ENCODE measurements at places on chromosomes 3 and 15.

GRCh38 chr15:99224372-99225214 is 24.8 kb downstream of the TTC23 start:
- DNase-seq: no peak

GRCh38 chr3:123188058-123188457 is 13.7 kb upstream of the SEC22A start:
- DNase-seq: no peak

DNA sequence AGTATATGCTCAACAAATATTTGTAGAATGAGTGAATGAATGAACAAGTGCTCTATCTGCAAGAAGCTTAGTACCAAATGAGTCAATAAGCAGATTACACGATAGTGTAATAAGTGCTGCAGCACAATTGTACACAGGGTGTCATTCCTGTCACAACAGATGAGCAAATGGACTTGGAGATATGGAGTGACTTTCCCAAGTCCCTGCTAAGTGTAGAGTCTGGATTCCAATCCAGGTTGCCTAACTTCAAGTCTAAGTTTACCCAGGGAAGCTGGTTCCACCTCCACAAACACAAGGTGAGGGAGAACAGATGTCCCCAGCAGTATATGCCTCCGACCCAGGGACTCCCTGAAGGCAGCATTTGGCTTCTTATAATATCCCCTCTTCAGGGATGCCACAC is 77.7 kb upstream of the RAD18 start:
- DNase-seq: no peak

DNA sequence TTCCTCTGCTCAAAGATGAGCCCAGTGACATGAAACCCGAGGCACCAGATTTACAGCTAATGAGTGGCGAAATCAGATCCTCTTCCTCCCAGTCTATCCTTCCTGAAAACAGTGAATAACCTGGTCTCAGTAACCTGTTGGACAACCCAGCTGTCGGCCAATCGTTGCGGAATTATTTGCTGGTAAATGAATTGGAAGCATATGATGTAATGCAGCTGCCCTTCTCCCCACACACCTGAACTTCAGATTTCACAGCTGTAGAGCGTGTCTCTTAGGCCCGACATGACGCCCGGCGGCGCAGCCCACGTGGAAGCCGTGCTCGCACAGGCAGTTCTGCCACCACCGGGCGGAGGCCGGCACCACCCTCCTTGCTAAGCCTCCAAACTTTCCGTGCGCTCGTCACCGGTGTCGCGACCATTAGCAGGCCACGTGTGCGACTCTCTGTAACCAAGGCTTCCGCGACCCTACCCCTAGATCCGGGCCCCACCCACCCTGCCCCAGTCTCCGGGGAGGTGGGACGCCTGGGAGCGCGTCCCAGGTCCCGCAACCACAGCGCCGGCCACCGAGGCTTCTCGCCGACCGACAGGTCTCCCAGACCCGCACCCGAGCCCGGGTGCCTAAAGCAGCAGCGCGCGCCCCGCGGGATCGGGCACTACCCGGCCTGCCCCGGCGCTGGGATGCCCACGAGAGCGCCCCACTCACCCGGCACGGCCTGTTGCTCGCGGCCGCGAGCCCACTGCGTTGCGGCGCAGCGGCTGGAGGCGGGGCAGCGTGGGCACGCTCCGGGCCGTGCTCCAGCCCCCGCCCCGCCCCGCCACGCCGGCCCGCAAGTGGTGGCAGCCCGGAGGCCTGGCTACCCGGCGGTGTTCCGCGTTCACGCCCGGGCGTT is at the start of gene RIOX2:
Gene RIOX2, minus strand, starts transcription at position 753 of the 889 bp plus-strand sequence. CDS start 4,838 bp downstream, outside the sequence.
- DNase-seq: peak; percentile 40

DNA sequence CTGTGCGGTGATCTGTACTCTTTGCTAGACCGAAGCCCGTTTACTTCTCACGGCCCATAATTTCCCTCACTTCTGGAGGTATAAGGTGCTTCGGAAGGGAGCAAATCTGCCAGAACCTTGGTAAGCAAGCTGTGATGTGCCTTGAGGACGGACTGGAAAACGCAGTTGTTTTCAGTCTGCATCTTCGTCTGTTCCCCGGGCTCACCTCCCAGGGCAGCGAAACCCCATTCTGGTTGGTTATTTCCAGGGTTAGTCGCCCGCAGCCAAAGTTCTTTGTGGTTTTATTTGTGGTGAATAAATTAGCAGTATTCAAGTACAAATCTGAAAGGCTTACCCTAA is 401 bp downstream of the RAMAC start:
- DNase-seq: no peak

- no peak for DNase-seq
These were observed 103.7 kb downstream of the EFL1 start for GRCh38 chr15:82158811-82159210.

DNA sequence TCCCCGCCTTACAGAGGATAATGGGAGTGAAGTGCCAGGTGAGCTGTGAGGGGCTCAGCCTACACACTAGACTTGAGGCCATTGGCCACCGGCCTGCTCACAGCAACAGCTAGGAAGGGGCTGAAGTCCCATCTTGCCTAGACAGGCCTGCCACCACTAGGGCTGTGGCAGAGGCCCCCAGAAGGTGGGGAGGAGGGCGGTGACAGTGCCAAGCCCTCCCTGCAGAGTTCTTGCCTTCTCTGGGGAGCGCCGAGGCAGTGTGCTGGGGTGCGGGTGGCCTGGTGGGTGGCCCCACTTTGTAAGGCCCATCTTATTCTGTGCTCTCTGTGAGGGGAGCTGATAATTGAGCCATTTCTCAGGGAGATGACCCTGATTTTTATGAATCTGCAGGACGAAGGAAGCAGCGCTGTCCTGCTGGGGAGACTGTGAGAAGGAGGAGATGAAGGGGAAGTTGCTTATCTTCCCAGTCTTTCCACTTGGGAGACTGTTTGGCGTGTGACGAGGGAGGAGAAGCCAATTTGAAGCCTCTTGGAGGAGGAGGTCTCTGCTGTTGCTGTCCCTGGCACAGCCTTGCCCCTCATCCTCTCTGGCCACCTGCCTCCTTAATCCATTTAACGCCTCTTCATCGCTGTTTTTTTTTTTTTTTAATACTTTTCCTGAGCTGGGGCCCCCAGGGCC is 104.3 kb downstream of the LINGO1 start:
- no peak for DNase-seq

GRCh38 chr15:90423801-90424319 is 35.8 kb downstream of the IQGAP1 start:
- DNase-seq: no peak

- no peak for DNase-seq
These were observed 146.6 kb upstream of the P2RY1 start for GRCh38 chr3:152688313-152688712.

GRCh38 chr15:55407498-55408011 is 604 bp downstream of the CCPG1 start:
- DNase-seq: no peak

- DNase-seq: no peak
These were observed 103.9 kb downstream of the TMEM266 start for GRCh38 chr15:76163457-76164295.

- DNase-seq: no peak
These were observed 51.7 kb upstream of the HES1 start for GRCh38 chr3:194084284-194084683.

- DNase-seq: no peak
These were observed 211.2 kb downstream of the CNTN3 start for GRCh38 chr3:74403307-74403706.

DNA sequence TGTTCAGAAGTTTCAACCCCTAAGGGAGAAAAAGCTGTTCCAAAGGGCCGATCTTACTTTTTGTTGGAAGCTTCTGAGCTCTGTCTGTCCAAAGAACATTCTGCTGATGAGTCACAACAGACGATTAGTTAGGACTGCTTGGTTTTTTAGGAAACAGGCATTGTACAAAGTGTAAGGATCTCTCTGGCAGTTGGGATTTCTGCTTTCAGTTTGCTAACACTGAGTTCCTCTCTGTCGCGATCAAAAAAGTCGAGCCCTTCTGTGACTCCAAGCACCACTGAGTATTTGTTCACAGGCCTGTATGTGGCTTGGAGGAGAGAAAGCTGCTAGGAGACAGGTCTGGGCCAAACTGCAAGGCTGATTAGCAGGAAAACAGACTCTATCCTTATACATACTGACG is 91.8 kb upstream of the PFN2 start:
- no peak for DNase-seq

- no peak for DNase-seq
These were observed 41.9 kb downstream of the NOX5 start for GRCh38 chr15:69056365-69056764.

- DNase-seq: no peak
These were observed 765.8 kb upstream of the ROBO1 start for GRCh38 chr3:80533553-80533952.

- no peak for DNase-seq
These were observed 16.6 kb upstream of the AEN start for GRCh38 chr15:88604381-88605188.

- DNase-seq: no peak
These were observed 1268.1 kb downstream of the OTOL1 start for GRCh38 chr3:162764808-162765071.

GRCh38 chr3:111871809-111872623 is 13.0 kb downstream of the PHLDB2 start:
- DNase-seq: no peak

DNA sequence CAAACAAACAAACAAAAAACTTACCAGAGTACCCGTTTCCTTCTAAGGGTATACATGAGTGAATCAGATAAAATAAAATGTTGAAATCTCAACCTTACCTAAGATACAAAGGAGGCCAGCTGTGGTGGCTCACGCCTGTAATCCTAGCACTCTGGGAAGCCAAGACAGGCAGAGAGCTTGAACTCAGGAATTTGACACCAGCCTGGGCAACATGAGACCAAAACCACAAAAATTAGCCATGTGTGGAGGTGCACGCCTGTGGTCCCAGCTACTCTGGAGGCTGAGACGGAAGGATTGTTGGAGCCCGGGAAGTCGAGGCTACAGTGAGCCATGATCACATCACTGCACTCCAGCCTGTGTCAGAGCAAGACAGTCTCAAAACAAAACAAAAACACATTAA is 11.0 kb upstream of the FAM219B start:
- no peak for DNase-seq

All from stimulated activated CD4-positive, alpha-beta T cell treated with anti-CD3 and anti-CD28 coated beads, Interleukin-1b, Interleukin-23, amount 100 ng/mL, for 1 hour (primary cell).